Activated CD8-positive, alpha-beta memory T cell treated with anti-CD3 and anti-CD28 coated beads for 48 hours (primary cell): ENCODE measurements at places on chromosomes 6 and 20.
A peak's percentile ranks its signal among the peaks of the same experiment; 100 is the strongest.

DNA sequence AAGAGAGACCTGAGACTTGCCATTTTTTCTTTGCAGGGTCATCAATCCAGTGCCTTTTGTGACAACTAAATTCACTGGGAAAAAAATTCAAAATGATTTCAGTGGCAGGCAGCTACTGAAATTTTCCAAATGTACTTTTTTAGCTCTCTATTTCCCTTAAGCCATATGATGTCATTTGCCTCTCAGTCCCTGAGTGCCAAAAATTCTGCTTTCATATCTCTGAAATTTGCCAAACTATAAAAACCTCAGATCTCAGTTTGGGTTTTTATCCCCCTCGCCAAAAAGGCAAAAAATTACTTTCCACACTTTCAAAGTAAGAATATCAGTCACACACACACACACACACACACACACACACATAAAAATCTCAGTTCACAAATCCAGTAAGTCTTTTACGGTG lies 651.3 kb upstream of the ARID1B start:
- DNase-seq: no peak

DNA sequence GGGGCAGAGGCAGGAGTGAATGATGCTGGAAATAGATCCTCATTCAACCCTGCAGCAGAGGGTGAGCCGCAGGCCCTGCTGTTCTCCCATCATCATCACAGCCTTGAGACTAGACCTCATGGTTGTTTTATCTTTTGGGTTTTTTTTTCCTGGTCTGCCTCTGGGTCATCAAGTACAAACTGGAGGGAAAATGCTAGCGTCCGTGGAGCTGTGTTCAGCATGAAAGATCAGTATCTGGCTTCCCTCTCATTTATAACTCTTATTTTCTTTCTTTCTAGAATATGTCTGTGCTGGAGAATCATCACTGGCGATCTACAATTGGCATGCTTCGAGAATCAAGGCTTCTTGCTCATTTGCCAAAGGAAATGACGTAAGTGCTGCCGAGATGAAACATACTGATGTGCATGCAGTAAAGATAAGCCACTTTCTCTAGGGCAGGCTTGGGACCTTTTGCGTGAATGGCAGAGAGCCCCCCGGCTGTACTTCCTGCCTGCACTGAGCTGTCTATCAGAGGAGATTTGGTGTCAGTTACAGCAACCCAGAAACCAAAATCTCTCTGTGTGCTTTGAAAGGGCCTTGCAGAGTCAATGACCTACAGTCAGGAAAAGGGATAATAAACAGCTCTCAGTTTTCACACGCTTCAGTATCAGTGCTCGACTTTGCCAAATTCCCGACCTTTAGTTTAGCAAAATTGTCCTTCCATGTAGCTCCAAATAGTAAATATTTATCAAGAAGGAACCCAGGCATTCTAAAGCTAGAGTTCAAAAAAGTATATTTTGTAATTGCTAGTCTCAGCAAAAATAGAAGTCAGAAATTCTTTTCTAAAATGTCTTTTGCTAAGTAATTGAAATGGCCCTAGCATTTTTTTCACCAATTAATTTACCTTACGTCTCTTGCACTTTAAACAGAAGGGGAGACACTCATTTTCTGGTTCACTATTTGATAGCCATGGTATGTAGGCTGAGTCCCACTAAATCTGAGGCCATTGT lies 76.3 kb downstream of the MTFR2 start:
- no peak for DNase-seq

DNA sequence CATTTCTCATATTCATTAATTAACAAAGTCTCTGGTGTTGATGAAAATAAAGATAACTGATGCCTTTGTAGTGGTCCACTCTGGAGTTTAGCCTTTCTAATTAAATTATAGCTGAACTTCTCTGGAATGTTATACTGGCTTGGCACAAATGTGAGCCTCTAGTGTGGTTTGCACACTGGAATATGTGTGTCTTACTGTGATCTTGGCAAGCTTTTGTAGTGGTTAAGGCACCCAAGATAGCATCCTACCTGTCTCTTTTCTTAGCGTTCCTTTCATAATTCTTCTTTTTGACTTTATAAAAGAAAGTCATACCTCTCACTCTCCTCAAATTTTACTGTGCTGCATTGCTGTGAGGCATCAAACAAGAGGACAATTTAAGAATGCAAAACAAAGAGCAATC lies 107.4 kb downstream of the UTRN start:
- DNase-seq: no peak

GRCh38 chr6:158086054-158086503 lies 82.0 kb downstream of the SERAC1 start:
- DNase-seq: no peak

- no peak for DNase-seq
Measured at GRCh38 chr6:113401231-113401630, 455.9 kb upstream of the MARCKS start.

GRCh38 chr6:78989191-78989590 lies 88.9 kb downstream of the PHIP start:
- DNase-seq: no peak

DNA sequence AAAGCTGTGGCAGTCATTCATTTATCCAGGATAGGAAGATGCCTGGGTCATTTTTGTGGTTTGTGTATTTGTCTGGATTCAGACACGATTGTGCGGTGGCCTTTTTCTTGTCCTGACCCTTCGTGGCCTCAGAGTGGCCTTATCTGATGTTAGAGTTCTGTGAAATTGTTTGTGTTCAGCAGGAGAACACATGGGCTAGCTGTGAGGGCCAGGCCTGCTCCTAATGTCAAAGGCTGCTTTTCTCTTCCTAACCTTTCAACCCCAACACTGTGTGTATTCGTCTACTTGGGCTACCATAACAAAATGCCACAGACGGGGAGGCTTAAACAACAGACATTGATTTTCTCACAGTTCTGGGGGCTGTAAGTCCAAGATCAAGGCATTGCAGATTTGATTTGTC lies 321.8 kb downstream of the CD83 start:
- no peak for DNase-seq

- peak; percentile 95 for DNase-seq
Measured at GRCh38 chr6:8102122-8102958, at the start of gene EEF1E1. EEF1E1 (minus strand) TSS chr6:8102548; CDS start chr6:8102521, 27 bp downstream.

DNA sequence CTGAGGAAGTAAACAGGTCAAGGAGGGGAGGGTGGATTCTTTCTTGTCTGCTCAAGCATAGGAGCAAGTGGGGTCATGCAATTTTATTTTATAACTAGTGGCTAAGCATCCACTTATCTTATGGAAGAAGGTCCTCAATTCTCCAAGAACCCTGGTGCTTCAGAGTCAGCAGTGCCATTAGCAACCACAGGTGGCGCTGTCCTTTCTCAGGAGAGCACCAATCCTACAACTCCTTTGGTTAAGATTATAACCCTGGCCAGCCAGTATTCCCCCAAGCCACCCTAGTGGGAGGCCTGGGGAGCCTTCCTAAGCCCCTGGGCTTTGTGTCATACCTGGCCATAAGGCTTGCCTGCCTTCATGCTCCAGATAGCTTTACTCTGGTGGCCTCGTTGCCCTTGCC lies 60.7 kb downstream of the PCSK2 start:
- no peak for DNase-seq

- DNase-seq: no peak
Measured at GRCh38 chr6:113647143-113647889, 209.8 kb upstream of the MARCKS start.

- DNase-seq: no peak
Measured at GRCh38 chr6:36095497-36096391, 34.6 kb upstream of the MAPK13 start.

- no peak for DNase-seq
Measured at GRCh38 chr6:143896126-143896860, 32.0 kb downstream of the ZC2HC1B start.

DNA sequence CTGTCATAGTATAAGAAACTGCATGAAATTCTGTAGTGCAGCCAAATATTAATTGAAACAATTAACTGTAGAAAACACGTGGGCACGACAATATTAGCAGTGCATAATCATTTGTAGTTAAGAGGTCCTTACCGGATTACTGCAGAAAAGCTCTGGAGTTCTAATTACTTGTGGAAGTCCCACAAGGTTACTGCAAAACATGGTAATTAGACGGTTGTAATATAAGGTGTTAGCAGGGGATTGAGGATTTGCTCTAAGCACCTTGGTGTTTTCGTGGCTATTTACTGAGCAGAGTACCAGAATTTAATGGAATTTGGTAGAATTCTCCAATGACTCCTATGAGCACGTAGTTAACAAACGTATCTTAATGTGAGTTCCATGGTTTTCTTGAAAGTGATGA lies 473.6 kb upstream of the AGPAT4 start:
- DNase-seq: no peak

DNA sequence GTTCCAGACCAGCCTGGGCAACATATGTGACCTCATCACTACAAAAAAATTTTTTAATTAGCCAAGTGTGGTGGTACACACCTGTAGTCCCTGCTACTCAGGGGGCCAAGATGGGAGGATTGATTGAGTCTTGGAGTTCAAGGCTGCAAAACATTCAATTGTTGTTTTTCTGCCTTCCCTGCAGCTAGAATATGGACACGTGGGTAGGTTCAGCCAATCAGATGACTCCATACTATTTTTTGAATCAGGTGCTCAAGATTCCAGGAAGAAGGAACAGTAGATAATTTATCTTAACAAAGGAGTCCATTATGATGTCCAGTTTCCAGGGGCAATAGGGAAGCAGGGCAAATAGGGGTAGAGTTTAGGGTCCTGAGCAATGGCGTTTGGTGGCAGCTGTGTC lies 2.4 kb upstream of the DEFB119 start:
- no peak for DNase-seq

- DNase-seq: no peak
Measured at GRCh38 chr20:63254232-63254605, at the start of gene NKAIN4. NKAIN4 (minus strand) TSS chr20:63254463; CDS start chr20:63254450, 13 bp downstream.

DNA sequence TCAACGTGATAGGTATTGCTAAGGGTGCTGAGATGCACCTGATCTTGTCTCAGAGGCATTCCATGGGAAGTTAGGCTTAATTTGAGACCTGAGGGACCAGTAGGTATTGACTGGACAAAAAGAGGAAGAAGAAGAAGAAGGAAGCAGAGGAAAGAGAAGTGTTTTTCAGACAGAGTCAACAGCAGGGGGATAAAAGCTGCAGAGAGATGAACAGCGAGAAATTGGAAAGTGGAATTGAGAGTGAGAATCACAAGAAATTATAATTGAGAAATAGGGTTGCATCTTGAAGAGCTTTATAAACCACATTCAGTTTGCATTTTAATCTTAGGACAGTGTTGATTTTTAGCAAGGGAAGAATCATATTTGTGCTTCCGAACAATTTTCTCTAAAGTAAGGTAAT lies 254.0 kb downstream of the CD83 start:
- DNase-seq: no peak

DNA sequence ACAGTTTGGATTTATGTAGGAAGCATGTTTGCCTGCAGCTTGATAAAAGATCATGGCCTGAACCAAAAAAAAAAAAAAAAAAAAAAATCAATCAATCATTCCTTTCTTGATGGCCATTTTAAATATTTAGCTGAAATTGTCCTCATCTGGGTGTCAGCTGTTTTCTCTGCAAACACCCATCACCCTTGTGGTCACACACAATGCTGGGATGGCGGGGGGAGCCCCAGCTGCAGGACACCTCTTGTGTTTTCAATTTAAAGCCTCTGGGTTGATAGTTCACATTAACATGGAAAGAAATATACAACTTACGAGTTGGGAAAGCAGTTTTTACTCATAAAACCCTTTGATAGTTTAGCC lies 160.4 kb downstream of the ZFP64 start:
- no peak for DNase-seq

GRCh38 chr20:13012886-13013285 lies 4.1 kb downstream of the SPTLC3 start:
- DNase-seq: no peak

- no peak for DNase-seq
Measured at GRCh38 chr6:27178860-27179259, 68.6 kb upstream of the PRSS16 start.
